ENCODE measurements at places on chromosomes 1 and 21.

- peak overlapping the region; percentile 47 for H3K4me3 ChIP-seq
- no peak for DNase-seq
- no peaks in the 10 kb centered on the region for H3K36me3 ChIP-seq
- no peak overlapping the region for H3K27ac ChIP-seq
These were observed 319 bp downstream of the HES2 start for GRCh38 chr1:6419397-6419803.

GRCh38 chr1:56081173-56081572, 498.2 kb downstream of the PLPP3 start:
- no peaks in the 10 kb centered on the region for H3K36me3 ChIP-seq
- no peak overlapping the region for H3K4me3 ChIP-seq
- no peak overlapping the region for H3K27ac ChIP-seq
- H3K27me3 ChIP-seq: no peaks in the 10 kb centered on the region
- H3K4me1 ChIP-seq: no peaks in the 10 kb centered on the region

- no peaks in the 10 kb centered on the region for H3K27me3 ChIP-seq
- no peak overlapping the region for H3K4me3 ChIP-seq
- no peaks in the 10 kb centered on the region for H3K4me1 ChIP-seq
These were observed 53.8 kb downstream of the LYPLAL1 start for GRCh38 chr1:219227360-219228057.

- DNase-seq: no peak
- H3K27me3 ChIP-seq: no peaks in the 10 kb centered on the region
- H3K27ac ChIP-seq: no peak overlapping the region
- no peak overlapping the region for H3K4me3 ChIP-seq
- no peaks in the 10 kb centered on the region for H3K36me3 ChIP-seq
These were observed 37.7 kb downstream of the SYF2 start for GRCh38 chr1:25194572-25195020.

- H3K27me3 ChIP-seq: no peaks in the 10 kb centered on the region
- no peak overlapping the region for H3K4me3 ChIP-seq
- no peaks in the 10 kb centered on the region for H3K4me1 ChIP-seq
These were observed 415.4 kb upstream of the VAMP3 start for GRCh38 chr1:7355646-7356045.

Data from right atrium auricular region (tissue), 2 donors.